Activated CD8-positive, alpha-beta memory T cell treated with anti-CD3 and anti-CD28 coated beads for 1 hour (primary cell): ENCODE measurements at places on chromosomes 3 and 15.

DNA sequence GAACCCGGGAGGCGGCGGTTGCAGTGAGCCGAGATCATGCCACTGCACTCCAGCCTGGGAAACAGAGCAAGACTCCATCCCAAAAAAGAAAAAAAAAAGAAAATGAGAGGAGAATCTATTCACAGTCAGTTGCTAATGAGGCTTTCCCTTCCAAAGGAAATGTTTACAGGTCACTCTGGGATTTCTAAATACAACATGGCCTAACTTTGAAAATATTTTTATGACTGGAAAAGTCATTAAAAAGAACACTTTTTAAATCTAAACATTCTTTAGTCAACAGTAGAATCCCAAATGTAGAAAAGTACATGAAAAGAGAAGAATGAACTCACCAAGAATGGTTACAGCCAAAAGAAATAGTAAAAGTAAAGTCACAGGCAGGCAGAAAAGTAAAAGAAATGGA, 78.6 kb downstream of the PLD1 start:
- DNase-seq = no peak

DNA sequence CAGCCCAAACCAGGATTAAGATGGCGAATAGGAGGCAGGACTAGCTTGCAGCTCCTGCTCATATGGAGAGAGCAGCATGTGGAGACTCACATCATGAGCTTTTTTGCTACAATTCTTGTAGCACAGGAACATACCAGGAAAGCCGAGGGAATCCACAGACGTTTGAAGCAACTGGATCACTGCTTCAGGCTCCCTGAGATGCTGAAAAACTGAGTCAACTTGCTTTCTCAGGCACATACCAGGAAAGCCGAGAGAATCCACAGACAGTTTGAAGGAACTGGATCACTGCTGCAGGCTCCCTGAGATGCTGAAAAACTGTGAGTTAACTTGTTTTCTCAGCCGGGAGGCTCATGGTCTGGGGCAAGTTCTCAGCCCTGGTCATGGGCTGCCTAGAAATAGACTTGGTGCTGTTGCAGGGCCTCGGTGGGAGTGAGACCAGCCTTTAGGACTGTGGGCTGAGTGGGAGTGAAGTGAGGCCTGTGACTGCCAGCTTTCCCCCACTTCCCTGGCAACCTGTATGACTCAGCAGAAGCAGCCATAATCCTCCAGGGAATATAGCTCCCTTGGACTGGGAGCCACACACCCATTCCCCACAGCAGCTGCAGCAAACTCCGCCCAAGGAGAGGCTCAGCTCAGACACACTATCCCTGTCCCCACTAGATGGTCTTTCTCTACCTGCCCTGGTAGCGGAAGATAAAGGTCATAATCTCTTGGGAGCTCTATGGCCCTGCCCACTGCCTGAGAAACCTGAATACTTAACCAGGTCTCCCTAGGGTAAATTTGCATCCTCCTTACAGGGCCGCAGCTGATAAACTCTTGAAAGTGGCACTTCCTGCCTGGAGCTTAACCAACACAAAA, 51.9 kb upstream of the PFN2 start:
- no peak for DNase-seq

DNA sequence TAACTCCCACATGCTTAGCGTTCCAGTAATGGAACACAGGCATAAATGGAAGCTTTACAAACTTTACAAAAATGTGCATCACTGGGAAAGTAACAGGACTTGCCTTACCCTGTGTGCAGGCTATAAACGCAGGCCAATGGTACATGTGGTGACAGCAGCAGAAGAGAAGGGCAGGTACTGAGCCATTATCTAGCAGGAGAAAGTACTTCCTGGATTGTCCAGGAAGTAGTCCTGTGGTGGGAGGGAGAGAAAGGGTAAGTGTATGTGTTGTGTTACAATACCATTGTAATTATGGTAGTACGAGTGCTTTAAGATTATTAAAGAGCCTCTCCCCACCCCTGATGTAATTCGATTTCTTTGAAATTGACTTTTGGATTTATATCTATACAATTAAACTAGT, 5.3 kb downstream of the ATP1B3 start:
- DNase-seq = no peak

- DNase-seq = no peak
These were observed 21.6 kb downstream of the UACA start for GRCh38 chr15:70741677-70742293.

GRCh38 chr3:143084856-143085731, 34.5 kb upstream of the CHST2 start:
- no peak for DNase-seq

- DNase-seq = peak; percentile 63
These were observed at the start of gene TASOR for GRCh38 chr3:56683122-56683817. Gene TASOR, minus strand, starts transcription at chr3:56683265. Its CDS starts 259 bp downstream, at chr3:56683006.
